ENCODE measurements at places on chromosomes 12 and 14.

DNA sequence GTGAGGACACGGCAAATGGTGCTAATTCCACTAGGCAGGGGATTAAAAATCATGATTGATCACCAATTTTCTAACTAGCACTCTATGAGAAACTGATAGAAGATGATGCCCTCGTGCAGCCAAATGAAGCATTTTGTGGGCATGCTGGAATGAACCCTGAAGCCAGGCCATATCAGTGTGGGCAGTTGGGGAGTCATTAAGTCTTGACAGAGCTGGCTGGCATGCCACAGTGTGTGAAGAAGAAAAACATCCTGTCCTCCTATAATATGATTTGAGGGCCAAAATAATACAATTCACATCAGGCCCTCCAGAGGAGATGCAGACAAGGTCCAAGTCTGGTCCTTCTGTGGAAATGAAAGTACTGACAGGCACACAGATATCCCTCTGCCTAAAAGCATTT, 107.1 kb downstream of the TMTC1 start:
- no peak for DNase-seq

DNA sequence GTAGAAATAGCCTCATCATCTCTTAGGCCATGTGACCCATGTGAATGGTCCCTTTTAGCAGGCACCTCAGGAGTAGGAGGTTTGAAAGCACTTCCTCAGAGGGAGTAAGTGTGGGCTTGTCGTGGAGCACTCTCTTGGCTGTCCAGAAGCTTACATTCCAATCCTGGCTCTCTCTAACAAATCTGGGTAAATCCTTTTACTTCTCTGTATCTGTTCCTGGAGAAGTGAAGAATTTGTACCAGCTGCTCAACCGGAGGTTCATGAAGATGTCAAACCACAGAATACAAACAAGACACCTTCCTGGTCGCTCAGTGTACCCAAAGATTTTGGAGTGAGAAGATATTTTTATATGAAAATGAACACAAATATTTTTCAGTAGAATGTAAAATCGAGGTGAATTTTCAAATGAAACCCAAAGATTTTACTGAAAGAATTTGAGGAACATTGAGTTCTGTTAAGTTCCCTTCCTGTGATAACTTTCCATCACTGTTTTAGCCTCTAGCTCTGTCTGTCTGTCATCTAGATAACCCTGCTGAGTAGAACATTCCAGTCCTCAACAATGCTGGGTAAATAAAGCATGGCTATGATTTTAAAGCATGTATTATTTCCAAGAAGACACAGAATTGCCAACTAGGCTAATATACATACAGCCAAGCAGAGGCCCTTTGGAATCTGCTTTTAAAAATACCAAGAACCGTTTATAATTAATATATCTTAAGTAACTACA, 263.9 kb upstream of the RGS6 start:
- DNase-seq: no peak

DNA sequence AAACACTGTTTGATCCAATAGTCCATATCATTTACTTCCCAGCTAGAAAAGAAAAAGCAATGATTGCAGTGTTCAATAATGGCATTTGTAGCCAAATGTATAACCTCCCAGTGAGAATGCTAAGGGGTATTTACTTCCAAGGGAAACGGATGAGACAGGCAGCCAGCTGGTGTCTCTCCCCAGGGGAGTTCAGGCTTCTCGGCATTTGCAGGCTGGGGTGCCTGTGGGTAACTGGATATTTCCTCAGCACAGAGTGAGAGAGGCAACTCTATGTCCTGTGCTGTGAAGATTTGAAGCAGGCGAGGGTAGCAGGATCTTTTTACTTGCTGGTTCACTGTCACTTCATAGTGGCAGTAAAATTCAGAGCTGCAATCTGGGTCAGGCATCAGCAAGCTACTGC, 1455.6 kb upstream of the TMEM132C start:
- DNase-seq: no peak

DNA sequence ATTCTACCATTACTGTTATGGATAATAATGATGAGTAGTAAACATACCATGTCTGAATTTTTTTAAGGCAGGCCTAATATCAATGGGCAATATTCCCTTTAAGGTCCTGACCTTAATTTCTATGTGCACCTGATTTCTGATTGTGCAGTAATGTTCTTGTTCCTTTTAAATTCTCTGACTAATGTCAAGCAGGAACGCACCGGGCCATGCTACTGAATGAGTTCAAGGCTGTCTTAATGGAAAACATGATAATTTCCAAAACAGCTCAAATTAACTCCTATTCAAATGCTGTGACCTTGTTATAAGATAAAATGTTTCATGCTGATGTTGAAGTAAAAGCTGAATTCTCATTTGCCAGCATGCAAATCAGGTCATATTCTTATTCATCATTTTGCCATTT, 6.8 kb downstream of the TAS2R46 start:
- DNase-seq: no peak

- no peak for DNase-seq
Measured at GRCh38 chr12:53279283-53279869, 11.3 kb downstream of the ESPL1 start.

DNA sequence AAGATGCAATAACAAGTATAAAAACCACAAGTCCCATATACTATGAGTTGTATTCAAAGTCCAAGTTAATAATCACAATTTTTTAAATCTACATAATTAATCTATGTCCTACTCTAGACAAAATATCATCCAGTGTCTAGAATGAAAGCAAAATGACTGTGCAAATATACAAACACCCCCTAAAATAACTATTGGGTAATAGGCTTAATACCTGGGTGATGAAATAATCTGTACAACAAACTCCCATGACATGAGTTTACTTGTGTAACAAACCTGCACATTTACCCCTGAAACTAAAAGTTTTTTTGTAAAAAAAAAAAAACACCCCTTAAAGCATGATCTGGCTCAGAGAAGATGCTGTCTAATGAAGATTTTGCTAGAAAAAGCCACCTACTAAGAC, 4.2 kb downstream of the TAS2R42 start:
- DNase-seq: no peak

DNA sequence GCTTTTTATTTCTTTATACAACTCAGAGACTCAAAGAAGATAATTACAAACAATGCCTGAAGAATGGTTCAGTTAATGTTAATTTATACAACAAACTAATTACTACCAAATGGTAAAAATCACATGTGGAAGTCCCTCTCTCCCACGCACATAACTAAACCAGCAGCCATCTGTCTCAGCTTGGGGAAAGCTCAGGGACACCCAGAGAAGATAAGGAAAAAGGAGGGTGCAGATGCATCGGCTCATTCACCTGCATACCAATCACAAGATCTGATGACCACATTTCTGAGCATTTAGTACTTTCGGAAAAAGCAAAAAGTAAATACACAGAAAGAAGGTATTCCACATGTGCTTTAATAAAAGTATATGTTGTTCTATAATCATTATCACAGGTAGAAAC, 136.3 kb downstream of the SOX5 start:
- no peak for DNase-seq

GRCh38 chr14:26855077-26855753, 257.4 kb upstream of the NOVA1 start:
- no peak for DNase-seq

DNA sequence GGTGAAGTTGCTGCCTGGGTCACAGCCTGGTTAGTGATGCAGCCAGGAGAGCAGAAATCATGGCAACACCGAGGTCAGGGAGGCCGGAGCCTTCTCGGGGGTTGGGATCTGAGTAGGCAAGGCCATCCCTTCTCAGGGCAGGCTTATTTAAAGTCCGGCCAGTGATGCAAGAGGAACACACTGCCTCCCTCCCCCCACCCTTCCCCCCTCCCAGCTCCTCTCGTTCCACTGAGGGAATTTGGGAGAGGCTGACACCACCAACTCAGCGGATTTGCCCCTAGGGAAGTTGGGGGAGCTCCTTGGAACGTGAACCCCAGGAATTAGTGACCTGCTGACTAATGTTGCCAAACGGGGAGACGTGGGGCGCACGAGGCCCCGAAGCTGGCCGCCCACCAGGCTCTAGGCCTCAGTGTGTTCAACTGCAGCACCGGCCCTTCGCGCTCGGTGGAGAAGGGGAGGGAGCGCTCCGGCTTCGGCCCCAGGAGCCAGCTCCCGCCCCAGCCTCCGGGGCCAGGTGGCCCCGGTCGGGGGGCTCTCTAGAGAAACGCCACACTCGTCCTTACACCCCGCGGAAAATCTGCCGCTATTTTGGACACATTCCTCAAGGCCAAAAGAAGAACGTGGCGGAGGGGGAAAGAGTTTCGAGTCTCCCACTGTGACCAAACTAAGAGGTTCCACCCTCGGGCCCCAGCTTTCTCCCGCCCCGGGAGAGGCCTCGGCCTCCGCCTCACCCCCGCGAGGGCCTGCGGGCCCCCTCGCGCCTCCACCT, 1.6 kb downstream of the CTDSP2 start:
- no peak for DNase-seq

DNA sequence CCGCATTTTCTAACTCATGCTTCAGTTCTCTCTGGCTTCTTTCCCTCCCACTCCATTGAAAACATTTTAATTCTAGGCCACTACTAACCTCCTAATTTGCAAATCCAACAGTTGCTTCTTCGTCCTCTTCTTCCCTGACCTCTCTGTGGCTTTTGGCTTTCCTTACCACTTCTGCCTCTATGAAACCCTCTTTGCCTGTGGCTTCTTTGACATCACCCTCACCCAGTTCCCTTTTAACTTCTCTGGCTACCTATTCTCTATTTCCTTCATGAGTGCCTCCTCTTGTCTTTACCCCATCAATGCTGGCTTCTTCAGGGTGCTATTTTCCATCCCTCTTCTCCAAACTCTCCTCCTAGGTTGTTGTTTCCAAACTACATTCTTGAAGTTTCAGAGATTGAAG, 4.4 kb upstream of the HCFC2 start:
- DNase-seq: no peak

GRCh38 chr14:58332561-58332960, 34.2 kb downstream of the ARID4A start:
- no peak for DNase-seq

- DNase-seq: no peak
Measured at GRCh38 chr12:111408116-111408440, 2.4 kb downstream of the SH2B3 start.

DNA sequence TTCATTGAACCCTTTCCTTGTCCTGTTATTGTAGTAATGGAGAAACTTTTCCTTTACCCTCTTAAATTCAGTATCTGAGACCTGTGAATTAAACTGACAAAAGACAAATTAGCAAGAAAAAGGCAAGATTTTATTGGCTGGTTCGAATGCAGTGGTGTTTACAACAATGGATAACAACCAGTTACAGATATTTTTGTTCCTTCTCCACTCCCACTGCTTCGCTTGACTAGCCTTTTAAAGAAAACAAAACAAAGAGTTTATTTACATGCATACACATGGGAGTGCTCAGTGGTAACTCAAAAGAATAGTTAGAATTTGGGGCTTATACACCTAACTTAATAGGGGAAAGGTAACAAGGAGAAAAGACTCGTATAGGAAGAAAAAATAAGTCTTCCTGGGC, 37.0 kb upstream of the HECTD1 start:
- no peak for DNase-seq

- no peak for DNase-seq
Measured at GRCh38 chr14:95413289-95414215, 93.8 kb upstream of the CLMN start.

DNA sequence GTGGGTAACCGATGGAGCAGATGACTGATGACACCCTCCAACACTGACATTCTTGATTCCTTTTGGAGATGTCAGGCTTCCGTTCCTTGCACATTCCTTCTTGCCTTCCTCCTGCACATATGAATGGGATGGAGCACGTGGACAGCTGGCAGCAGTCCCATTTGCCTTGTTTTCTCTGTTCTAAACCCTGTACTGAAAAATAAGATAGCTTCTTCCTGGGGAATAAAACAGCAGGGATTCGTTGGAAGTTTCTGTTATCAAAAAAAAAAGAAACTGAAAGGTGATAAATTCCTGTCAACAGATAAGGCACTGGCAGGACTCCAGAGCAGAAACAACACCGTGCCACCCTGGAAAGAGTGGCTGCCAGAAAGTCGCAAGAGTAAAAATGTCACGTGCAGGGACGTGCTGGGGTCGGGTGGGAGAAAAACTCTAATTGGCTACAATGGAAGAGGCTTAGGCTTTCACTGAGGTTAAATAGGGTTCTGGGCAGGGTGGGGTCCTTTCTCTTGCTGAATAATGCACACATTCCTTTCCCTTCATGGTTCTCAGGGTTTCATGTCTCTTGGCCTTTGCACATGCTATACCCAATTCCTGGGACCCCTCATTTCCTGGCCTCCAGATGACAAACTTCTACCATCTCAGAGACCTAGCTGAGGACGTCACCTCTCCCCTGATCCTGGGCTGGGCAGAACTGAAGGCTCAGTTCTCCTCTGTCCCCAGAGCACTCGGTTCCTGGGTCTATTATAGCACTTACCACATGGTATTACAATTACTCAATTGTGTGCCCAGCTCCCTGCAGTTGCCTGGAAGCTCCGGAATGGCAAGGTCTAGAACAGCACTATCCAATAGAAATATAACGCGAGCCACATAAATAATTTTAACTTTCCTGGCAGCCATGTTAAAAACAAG, 7.0 kb upstream of the NUAK1 start:
- DNase-seq: no peak

DNA sequence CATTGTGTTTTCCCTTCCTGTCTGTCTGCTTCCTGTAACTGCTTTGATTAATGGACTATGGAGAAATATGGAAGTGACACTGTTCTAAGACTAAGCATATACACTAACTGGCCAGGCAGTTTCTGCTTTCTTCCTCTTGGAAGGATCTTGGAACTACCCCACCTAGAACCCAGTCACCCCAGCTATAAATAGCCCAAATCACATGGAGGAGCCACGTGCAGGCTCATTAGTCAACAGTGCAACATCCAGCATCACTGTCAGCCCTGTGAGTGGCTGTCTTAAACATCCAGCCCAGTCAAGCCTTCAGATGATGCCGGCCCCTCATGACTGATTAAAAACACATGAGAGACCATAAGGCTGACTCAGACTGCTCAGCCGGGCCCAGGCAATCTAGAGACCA, 39.2 kb downstream of the BCAT1 start:
- DNase-seq: no peak

DNA sequence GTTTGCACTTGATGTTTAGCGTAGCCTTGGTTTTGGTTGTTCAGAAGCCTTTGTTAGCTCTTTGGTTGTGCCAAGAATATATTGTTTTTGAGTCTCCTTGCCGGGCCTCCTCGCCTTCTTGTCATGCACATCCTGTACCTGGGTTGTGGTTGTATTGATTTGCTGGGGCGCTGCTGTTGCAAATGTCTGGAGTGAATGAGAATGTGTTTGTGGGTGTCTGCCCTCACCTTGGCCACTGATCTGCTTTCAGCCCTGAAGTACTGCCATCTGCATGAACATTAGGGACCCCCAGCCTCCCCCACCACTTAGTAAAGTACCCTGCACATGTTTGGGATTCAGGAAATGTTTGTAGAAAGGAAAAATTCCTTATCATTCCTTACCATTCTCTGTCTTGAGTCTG, 16.5 kb downstream of the PRKCH start:
- DNase-seq: no peak

DNA sequence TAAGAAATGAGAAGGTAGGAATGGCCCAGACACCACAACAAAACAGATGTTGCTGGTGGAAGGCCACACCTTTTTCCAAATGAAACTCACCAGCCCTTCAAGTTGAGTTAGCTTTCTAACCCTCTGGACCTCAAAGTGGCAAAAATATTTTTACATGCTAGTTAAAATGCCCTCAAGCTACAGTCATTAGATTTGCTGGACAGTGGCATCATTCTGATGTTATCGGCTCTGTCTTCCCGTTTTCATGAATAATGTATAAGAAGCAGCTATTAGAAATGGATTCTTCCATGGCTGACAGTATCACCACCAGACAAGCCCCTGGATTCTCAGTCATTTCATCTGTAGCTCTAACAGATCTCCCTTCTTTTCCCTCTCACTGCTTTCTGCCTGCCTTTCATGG, 37.1 kb upstream of the PLXNC1 start:
- no peak for DNase-seq
